Mucosa of descending colon (tissue), 3 donors: ENCODE measurements at places on chromosomes 2 and 18. TPM values are rescaled to one million over a fixed set of nuclear protein-coding genes. Genes with fewer than 3 reads are reported as not detected.

Gene GPATCH11
- 6.4 TPM for total RNA-seq

Gene RTP5
- total RNA-seq, result not detected

Gene EMILIN1
- total RNA-seq, result 256 TPM

Gene STRADB
- 79.1 TPM for total RNA-seq

Gene UGT1A9
- total RNA-seq, result 4.0 TPM

Gene EMILIN2
- 13.3 TPM for total RNA-seq

Gene BZW1
- total RNA-seq, result 235 TPM

Gene LONRF2
- 0.41 TPM for total RNA-seq

Gene CD8A
- 4.1 TPM for total RNA-seq

Gene DNAJC5G
- 0.47 TPM for total RNA-seq

Gene ALPP
- not detected for total RNA-seq

Gene SLC30A3
- total RNA-seq, result not detected

Gene TCF23
- total RNA-seq, result 0.23 TPM

Gene ACOXL
- 0.87 TPM for total RNA-seq

Gene KIF5C
- 2.5 TPM for total RNA-seq

Gene RPRM
- 2.5 TPM for total RNA-seq

Gene FBLN7
- total RNA-seq, result 0.94 TPM

Gene CASP10
- total RNA-seq, result 38.6 TPM

Gene KIAA1328
- total RNA-seq, result 6.0 TPM

Gene TMEM200C
- 0.06 TPM for total RNA-seq

Gene SPATS2L
- 232 TPM for total RNA-seq

Gene ICOS
- total RNA-seq, result 0.36 TPM

Gene CFAP65
- total RNA-seq, result 0.46 TPM

Gene PLCD4
- total RNA-seq, result 41.2 TPM

Gene RIT2
- total RNA-seq, result not detected

Gene ITGB6
- total RNA-seq, result 9.0 TPM

Gene GPBAR1
- 3.7 TPM for total RNA-seq

Gene ASXL2
- total RNA-seq, result 33.4 TPM

Gene RGPD3
- 0.26 TPM for total RNA-seq

Gene SKOR2
- total RNA-seq, result not detected

Gene CHRNG
- total RNA-seq, result not detected

Gene C2orf92
- 8.7 TPM for total RNA-seq

Gene HNRNPLL
- total RNA-seq, result 49.6 TPM

Gene IL36RN
- total RNA-seq, result not detected

Gene SGPP2
- total RNA-seq, result 101 TPM

Gene HOXD3
- total RNA-seq, result 7.0 TPM

Gene STAT4
- total RNA-seq, result 3.6 TPM

Gene VSNL1
- 5.4 TPM for total RNA-seq

Gene MAP3K19
- not detected for total RNA-seq

Gene PLEKHH2
- 25.6 TPM for total RNA-seq

Gene CFC1
- total RNA-seq, result 0.92 TPM

Gene C2orf66
- not detected for total RNA-seq

Gene ZAP70
- total RNA-seq, result 3.5 TPM

Gene ZSWIM2
- not detected for total RNA-seq

Gene LRRTM1
- 2.2 TPM for total RNA-seq

Gene FAM136A
- total RNA-seq, result 29.8 TPM
